ENCODE measurements at places on chromosomes 7 and 10.

DNA sequence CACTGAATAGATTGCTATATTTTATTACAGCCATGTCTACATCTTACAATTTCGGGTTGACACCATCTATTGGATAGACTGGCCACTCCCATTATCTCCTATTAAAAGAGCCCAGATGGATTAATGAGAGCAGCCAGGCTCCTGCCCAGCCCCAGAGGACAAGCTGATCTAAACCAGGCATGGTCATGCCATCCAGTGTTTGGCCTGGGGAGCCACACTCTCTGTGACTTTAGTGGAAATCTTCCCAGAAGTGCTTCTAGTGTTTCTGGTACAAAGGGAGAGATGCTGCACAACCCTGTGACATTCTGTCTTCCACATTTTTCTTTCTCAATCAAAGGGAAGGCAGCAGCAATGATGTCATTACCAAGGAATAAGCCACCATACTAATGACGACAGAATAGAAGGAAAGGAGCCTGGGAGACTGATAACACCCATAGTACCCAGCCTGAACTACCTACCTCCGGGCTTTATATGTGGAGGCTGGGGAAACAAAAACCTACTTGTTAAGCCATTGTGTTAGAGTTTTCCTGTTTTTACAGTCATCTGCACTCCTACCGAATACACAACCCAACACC is 5.0 kb downstream of the NEBL start:
- DNase-seq, result no peak

DNA sequence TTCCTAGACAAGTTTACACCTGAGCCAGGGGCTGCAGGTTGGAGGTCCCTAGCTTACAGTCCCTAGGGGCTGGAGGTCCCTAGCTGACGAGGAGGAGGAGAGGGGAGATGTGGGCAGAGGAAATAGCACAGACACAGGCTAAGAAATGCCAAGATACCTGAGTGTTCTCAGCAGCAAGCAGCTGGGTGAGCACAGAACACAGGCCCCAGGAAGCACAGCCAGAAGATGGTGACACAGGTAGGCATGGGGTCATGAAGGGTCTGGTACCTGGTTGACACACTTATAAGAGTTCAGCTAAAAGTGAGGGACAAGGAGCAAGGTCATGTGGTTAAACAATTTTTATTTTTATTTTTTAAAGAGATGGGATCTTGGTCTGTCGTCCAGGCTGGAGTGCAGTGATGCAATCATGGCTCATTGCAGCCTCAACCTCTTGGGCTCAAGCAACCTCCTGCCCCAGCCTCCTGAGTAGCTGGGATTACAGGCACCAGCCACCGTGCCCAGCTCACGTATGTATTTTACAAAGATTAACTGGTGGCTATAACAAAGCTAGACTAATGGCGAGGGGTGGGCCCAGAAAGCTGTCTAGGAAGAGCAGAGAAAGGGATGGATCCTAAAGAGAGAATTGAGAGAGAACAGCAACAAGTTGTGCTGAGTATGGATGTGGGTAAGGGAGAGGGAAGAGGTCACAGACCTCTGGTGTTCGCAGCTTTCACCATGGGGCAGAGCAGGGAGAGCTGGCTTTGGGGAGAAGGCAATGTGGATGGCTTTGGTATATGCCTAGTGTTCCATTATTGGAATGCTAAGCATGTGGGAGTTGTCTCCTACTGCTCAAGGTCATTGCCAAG is 140.3 kb upstream of the KLF14 start:
- DNase-seq, result no peak

DNA sequence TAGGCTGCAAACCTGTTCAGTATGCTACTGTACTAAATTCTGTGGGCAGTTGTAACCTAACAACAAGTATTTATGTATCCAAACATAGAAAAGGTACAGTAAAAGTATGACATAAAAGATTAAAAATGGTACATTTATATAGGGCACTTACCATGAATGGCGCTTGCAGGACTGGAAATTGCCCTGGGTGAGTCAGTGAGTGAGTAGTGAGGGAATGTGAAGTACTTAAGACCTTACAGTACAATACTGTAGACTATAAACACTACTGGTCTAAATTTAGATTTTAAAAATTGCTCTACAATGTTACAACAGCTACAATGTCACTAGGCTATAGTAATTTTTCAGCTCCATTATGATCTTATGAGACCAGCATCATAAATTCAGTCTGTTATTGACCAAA is 146.0 kb upstream of the GNAI1 start:
- DNase-seq, result no peak

DNA sequence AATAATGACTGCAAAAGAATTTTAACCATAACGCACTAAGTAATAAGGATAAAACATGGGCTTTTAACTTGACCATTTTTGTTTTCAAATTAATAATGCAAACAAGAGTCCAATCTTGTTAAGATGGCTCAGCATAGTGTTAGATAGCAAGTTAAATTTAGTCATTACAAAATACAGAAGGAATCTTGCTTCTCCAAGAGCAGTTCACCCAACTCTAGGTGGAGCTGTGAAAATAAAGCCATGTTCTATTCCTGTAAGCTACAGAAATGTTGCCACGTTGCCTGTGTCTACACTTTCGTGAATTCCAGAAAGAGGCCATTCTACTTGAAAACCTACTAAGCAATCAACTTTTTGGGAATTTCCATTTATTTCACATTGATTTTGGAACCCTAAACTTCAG is 191.9 kb downstream of the SFMBT2 start:
- DNase-seq, result no peak

- no peak for DNase-seq
Observed at GRCh38 chr10:49700211-49700610, 20.8 kb downstream of the C10orf53 start.

DNA sequence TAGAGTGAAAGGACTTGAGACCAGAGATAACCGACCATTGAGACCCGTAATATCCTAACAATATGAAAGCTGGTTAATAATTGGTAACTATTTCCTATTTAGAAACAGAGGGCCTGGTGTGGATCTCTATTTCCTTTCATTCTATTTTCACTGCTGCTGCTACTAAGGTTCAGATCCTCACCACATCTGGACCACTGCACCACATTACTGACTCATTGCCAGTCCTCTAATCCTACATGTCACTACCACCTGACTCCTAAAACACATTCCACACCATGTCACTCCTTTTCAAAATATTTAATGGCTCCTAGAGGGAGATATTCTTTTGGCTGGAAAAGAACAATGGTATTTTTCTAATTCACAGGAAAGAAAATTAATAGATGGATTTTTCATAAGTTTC is 6.4 kb downstream of the USP54 start:
- DNase-seq, result no peak

DNA sequence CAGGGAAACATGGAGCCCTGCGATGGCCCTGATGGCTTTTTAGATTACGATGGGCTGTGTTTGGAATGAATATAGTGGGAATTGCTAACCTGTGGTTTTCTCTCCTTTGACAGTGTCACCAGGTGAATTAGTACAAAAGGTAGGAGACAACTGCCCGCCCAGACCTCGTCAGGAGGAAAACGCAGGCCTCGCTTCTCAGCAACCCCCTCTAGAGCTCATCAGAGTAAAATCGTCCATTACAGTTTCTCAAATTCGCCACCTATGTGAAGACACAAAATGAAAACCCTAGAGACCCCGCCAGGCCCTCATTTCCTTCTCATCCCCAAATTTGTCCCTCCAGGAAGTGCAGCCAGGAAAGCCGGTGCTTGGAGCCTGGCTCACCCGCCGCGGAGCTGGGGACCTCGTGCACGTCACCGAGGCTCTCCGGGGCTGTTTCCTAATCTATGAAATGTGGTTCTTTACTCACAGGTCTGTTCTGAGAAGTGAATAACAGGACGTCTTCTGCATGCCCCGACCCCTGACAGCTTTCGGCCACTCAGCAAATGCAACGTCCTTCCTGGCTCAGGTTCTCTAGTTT is 143.7 kb downstream of the VIPR2 start:
- no peak for DNase-seq

GRCh38 chr7:69790977-69791724 is 192.9 kb downstream of the AUTS2 start:
- DNase-seq, result no peak

DNA sequence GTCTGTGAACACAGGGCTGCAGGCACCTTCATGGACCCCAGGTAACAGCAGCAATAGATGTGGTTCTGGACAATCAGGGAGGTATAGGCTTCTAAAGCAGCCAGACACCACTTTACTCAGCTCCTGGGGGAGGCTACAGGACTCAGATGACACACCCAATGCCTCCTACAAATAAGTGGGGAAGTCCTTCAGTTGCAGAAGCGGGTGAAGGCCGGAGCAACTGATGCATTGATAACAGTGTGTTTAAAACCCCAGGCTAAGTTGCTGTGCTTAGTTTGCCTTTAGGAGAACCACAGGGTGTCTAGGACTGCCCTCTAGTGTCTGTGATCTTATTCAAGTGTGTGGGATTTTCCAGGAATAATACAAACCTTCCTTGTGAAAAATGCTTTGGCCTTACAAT is 5.9 kb upstream of the ITGA8 start:
- no peak for DNase-seq

DNA sequence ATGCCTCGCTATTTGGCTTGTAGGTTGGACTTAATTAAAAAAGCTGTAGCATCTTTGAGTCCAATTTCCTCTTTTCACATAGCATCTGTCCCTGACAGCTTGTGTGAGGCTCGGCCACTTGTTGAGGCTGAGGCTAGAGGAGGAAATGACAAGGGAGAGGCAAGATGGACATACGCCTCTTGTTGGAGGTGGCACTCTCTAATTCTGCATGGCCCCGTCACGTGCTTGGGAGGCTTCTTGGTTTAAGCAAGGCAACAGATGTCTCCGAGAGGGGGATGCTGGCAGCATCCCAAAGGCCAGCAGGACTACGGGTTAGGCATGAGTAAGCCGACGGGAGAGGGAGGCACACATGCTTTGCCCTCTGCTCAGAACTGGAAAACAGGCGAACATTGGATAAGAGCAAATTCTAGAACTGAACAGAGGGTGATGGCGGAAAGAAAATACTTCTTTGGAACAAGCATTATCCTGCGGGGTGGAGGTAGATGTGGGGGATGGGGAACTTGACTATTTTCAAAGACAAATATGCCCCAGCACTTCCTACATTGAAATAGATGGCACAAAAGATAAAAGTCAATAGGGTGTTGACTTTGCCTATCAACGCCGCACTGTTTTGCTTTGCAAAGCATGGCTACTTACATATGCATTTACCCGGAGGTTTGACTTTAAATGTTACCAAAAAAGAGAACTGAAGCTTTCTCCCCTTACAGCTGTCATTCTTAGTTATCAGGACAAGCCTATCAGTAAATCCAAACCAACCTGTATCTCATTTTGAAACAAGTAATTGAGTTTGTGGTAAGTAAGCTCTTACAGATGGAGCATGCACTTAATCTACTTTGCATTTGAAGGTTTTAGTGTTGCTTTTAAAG is 94.8 kb downstream of the CHN2 start:
- DNase-seq, result peak; percentile 53

- DNase-seq, result no peak
Observed at GRCh38 chr10:132056663-132057062, 9.1 kb upstream of the JAKMIP3 start.

DNA sequence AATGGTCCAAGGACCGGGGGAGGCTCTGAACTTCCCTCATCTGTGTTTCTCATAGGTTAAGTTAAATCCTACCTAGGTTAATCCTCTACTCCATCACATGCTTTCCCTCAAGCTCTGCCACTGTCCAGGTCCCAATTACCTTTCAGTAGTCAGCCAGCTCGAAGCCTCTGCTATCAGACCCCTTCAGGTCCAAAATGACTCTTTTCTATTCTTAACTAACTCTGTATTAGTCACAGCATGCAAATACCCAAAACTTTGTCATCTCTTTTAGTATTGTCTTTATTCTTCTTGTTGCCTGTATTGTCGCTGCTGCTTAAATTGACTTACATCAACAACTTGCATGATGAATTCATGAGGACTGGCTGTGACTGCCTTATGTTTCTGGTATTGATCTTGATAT is 15.3 kb downstream of the PPP1R17 start:
- DNase-seq, result no peak

DNA sequence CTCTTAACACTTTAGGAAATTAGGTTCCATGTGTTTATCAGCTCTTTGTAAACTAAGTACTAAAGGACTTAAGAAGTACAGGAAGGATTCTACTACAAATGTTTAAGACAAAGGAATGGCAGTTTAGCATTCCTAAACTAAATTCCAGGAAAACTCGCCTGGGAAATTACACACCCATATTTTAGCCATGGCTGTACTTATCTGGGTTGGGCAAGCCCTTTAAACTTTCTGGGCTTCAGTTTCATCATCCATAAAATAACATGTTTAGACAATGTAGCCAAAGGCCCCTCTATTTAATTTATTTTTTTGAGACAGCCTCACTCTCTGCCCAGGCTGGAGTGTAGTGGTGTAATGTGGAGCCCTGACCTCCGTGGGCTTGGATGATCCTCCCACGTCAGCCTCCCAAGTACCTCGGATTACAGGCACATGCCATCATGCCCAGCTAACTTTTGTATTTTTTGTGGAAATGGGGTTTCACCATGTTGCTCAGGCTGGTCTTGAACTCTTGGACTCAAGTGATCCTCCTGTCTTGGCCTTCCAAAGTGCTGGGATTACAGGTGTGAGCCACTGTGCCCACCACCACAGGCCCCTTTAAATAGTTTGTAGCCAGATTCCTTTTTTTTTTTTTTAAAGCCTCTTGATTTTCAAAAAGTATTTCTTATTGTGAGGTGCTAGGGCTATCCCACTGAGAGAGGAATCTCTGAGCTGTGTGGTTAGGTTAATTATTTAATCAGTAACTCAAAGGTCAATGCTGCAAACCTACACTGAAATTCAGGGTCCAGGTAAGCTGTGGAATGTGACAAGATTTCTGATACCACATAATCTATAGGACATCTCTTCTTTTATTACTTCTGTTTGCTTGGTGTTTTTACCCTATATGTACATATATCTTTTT is 32.1 kb downstream of the TMEM60 start:
- no peak for DNase-seq

- DNase-seq, result no peak
Observed at GRCh38 chr7:18347170-18347569, 148.4 kb upstream of the HDAC9 start.

GRCh38 chr7:66283003-66283920 is 78.1 kb downstream of the TPST1 start:
- DNase-seq, result no peak

- DNase-seq, result no peak
Observed at GRCh38 chr7:40966693-40967092, 736.2 kb downstream of the INHBA start.
